Mucosa of descending colon (tissue), 3 donors: ENCODE measurements at places on chromosomes 7 and 10. TPM values are rescaled to one million over a fixed set of nuclear protein-coding genes. Genes with fewer than 3 reads are reported as not detected.

DNA sequence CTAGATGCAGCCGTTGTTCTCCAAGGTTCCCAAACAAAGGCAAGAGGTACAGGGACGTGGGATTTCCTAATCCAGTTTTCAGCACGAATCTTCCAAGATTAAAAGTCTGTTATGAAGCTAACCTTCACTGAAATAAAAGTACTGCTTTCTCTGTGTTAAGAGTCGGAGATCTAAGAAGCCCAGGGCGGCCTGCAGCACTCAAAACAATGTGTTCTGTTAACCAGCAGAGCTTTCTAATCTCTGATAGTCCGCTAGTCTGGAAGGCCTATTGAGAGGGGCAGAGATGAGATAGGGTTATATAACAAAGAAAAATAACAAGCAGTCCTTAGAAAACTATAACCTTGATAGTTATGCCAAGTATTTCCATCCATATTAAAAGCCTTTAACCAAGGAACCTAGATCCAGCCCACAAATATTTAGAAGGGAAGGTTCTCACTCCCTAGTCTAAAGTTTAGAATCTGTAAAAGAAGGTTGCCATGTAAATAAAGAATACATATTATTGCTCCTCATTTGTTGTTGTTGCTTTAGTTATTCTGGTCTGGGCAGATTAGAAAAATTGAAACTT is 106.3 kb upstream of the SVIL start:
- no peak for DNase-seq

- DNase-seq: no peak
These were observed 623.2 kb downstream of the SDK1 start for GRCh38 chr7:3924277-3924676.

DNA sequence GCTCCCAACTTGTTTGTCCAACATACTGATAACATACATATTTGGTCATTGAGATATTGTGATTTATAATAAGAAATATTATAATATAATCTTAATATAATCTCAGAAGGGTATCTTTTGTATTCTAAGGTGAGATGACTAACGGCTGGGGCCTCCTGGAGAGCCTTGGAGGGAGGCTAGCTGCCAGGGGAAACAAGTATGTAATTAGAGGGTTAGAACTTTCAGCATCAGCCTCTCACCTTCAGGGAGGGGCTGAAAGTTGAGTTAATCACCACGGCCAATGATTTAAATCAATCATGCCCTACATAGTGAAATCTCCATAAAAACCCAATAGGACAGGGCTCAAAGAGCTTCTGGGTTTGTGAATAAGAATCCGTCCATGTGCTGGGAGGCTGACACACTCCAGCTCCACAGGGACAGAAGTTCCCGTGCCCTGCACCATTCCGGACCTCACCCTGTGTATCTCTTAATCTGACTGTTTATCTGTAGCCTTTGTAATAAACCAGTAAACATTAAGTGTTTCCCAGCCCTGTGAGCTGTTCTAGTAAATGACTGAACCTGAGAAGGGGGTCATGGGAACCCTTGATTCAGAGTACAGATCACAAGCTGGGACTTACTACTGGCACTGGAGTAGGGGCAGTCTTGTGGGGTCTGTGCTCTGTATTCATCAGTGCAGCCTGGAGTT is 86.3 kb upstream of the STEAP1B start:
- no peak for DNase-seq

DNA sequence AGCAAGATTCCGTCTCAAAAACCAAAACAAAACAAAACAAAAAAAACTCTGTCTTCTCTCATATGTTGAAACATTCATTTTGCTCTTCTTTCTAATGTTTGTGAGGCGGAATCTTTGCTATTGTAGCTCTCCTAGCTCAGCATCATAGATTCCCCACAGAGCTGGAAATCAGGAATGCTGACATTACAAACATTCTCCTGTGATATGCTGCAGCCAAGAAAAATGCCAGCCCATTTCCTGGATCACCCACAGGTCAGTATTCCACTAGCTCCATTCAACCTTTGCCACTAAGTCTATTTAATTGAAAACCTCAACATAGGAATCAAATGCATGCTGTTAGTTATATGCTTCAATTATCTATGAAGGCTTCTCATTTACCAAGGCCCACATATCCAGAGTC is 186.3 kb downstream of the IPMK start:
- DNase-seq: no peak

GRCh38 chr7:17530244-17530643 is 231.8 kb downstream of the AHR start:
- no peak for DNase-seq

GRCh38 chr10:14325325-14325955 is 5.3 kb downstream of the FRMD4A start:
- peak; percentile 63 for DNase-seq

- no peak for DNase-seq
These were observed 25.7 kb downstream of the NDUFB2 start for GRCh38 chr7:140722254-140722653.

DNA sequence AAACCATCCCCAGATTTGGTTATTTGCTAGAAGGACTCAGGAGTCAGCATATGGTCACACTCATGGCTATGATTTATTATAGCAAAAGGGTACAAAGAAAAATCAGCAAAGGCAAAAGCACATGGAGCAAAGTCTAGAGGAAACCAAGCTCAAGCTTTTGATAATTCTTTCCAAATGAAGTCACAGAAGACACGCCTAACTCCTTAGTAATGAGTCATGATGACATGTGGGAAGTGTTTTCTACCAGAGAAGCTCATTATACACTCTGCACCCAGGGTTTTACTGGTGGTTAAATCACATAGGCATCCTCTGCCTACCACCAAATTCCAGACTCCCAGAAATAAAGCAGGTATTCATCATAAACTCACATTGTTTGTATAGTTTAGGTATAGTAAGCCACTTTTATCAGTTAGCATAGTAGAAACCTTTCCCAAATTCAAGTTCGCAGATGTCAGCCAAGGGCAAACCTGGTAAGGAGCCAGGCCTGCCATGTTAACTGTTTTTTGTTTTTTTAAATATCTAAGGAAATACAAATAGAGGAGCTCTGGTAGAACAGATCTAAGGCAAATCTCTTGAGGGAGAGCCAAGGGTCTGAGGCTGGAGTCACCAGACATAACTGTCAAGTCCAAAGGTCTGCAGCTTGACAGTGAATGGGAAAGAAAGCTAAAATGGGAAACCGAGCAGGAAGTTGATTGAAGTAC is 15.4 kb upstream of the HIBADH start:
- DNase-seq: no peak

DNA sequence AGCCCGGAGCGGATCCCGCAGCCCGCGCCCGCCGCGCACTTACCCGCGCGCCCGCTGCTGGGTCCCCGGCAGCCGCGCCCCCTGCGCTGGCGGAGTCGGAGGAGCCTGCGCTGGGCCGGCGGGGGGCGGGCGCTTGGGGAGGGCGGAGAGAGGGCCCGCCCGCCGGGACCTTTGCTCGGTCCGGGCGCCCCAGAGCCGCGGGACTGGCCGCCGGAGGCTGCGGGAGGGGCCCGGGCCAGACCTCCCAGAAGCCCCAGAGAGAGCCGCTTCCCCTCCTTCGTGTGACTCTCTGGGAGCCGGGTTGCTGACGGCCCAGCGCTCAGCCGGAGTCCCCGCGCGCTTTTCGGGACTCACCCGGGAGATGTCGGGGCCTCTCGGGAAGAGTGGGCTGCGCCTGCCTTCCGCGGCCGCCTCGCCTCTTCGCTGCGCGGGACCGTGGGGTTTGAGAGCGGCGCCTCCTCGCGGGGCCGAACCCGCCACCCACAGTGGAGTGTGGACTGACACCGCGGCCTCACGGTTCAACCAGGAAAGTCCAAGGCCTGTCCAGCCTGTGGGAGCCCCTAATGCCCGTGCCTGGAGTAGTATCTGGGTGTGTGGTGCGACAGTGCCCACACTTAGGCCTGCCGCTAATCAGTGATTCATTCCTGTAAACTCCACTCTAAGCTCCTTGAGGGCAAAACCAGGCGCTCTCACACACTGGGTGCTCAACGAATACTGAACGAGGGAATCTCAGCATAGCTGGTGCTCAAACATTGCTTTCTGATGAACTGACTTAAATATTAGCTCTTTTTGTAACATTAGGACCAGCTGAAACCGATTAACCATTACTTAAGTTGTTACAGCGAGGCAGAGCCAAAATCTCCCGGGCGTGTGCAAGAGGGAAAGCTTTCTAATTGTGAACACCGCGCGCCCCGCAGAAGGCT is at the start of gene GSDME:
Gene GSDME (minus strand): TSS at position 112 of the 923 bp plus-strand sequence. CDS start 7,690 bp downstream, outside the sequence.
- DNase-seq: no peak

DNA sequence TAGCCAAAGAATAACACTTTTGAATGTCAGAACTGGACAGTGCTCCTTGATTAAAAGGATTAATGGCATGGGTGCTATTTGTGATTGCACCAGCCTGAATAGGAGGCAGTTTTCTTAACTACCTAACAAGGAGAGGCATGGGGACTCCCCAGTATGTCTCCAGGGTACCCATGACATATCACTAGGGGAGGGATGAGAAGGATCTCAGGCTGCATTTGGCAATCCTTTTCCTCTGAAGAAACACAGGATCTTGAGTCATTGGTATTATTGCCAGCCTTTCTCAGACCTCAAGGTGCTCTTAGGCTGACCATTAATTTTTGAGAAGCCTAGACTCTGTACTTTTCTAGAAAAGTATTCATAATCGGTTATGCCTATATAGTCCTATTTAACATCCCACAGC is 77.5 kb upstream of the NPVF start:
- no peak for DNase-seq

The HOXA7 gene
- 17.1 TPM for total RNA-seq

The SFTPA1 gene
- total RNA-seq: 1.0 TPM

The KIAA1549 gene
- 4.2 TPM for total RNA-seq

The SLC26A4 gene
- total RNA-seq: 0.57 TPM

The CALCR gene
- total RNA-seq: not detected

The POP7 gene
- total RNA-seq: 28.9 TPM
